ENCODE measurements at places on chromosomes 7 and 10.

- DNase-seq, result no peak
Observed at GRCh38 chr7:11689096-11689495, 142.9 kb downstream of the THSD7A start.

GRCh38 chr7:67875558-67875957 lies 878.9 kb downstream of the TYW1 start:
- no peak for DNase-seq

GRCh38 chr7:3043544-3044371 lies at the start of gene CARD11:
Gene CARD11, minus strand, starts transcription at chr7:3043867. Its CDS starts 85,361 bp downstream, at chr7:2958506.
- no peak for DNase-seq

GRCh38 chr7:152986376-152986775 lies 226.8 kb downstream of the ACTR3B start:
- DNase-seq, result no peak

DNA sequence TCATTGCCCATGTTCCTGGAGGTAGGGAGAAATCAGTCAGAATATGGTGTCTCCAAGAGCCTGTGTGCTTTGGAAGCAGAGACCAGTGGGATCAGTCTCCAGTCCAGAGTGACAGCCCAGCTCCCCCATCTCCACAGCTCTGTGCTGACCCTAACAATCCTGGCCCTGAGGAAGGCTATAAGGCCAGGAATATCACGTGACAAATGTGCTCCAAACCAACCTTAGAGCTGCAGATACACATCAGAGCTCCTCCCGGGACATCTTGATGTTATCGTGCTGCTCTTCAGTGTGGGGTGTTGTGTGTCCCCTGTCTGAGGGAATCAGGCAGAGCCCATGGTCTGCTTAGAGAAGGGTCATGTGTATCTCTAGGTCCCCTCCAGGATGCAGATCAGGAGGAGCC lies 15.2 kb downstream of the DMBT1 start:
- no peak for DNase-seq
